ENCODE measurements at places on chromosomes 7 and 10.

DNA sequence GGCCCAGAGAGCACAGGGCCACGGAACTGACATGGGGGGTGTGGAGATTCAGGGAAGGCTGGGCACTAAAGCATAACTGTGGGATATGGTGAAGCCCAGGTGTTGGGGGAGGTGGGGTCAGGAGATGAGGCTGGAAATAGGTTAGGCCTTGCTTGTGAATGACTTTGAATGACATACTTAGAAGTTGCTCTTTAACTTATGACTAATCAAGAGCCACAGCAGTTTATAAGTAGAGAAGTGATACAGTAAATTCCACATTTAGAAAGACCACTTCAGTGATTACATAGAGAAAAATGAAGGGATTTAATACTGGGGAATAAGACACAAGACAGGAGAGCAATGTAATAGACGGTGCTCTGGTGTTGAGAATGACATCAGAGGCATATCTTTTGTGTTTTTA lies 120.8 kb upstream of the SEC61G start:
- no peak for DNase-seq

DNA sequence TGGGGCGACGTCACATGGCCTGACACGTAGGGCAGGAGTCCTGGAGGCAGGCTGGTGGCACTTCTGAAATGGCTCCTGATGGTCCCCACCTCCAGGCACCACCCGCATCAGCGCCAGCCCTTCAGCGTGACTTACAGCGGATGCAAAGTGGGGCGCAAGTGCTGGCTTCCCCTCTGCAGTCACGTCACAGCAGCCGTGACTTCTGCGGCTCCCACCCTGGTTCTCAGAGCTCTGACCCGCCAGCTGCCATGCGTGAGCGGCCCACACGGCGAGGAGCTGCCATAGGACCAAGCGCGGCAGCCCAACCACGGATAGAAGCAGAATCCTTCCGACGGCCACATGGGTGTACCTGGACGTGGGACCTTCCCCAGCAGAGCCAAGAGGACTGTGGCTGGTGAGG lies 159.0 kb downstream of the ELFN1 start:
- DNase-seq = peak; percentile 7

GRCh38 chr10:121404611-121405010 lies 193.6 kb downstream of the FGFR2 start:
- no peak for DNase-seq

DNA sequence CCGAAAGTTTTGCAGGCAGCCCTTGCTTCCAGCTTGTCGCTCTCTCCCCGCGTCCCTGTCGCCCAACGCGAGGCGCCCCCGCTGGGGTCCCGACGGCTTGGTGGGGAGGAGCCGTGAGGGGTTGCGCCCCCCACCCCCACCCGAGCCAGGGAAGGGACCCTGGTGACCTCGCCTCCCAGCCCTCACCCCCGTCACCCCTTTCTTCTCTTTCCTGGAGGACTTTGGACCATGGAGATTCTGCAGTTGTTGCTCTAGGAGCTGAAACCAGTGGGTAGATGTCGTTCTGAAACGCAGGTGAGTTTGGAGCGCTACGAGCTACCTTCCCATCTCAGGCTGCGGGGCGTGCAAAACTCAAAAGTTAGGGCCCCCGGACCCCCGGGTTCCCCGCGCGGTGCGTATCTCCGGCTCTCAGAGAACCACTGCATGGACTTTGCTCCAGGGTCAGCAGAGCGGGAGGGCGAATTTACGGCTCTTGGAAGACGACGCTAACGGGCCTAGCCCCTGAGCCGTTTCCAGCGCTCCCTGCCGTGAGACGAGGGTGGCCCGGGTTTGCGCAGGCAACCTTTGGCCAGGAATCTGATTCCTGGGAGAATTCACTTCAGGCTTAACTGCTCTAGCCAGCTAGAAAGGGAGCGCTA lies 684 bp upstream of the ATXN7L1 start:
- DNase-seq = no peak

- DNase-seq = no peak
Measured at GRCh38 chr7:144632724-144633123, 203.1 kb downstream of the TPK1 start.

DNA sequence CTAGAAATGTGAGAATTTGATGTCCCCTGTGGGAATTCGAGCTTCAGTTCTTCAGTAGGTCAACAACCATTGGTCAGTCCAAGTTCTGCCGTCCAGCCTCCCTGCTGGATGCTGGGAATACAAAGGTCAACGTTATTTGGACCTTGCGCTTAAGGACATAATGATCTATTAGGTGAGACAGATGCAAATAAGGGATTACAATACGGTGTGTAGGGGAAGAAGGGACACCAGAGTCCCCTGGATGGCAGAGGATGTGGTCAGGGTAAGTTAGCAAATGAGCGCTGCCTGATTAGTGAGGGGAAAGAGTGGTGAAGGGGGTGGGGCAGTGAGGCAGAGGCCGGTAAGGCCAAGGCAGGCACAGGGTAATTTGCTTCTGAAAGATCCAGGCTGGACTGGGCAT lies 16.2 kb downstream of the CCNY start:
- no peak for DNase-seq

GRCh38 chr7:30465046-30465810 lies 13.4 kb downstream of the NOD1 start:
- no peak for DNase-seq

GRCh38 chr7:9645756-9646155 lies 1212.3 kb downstream of the NXPH1 start:
- DNase-seq = no peak

- DNase-seq = no peak
Measured at GRCh38 chr7:55019691-55020465, 1.1 kb downstream of the EGFR start.

DNA sequence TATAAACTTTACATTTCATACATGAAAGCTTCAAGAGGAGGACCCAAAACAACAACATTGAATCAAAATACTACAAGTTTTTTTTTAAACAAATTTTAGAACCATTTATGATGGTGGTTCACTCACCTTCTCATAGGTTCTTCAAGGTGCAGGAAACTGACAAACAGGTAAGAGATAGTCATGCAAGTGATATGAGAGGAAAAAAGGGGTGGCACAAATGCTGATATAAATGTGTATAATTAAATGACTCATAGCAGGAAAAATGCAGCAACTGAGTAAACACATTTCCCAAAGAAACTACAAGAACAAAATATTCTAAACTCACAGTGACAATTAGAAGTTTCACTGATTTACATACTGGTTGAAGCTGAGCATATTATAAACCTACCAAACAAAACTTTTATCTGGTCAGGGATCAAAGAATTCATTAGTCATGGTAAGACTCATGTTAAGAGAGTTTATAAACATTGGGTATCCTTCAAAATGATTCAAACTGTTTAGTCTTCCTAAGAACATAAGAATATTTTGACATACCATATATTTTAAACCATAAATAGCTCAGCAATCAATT lies 14.1 kb downstream of the ZWINT start:
- no peak for DNase-seq

DNA sequence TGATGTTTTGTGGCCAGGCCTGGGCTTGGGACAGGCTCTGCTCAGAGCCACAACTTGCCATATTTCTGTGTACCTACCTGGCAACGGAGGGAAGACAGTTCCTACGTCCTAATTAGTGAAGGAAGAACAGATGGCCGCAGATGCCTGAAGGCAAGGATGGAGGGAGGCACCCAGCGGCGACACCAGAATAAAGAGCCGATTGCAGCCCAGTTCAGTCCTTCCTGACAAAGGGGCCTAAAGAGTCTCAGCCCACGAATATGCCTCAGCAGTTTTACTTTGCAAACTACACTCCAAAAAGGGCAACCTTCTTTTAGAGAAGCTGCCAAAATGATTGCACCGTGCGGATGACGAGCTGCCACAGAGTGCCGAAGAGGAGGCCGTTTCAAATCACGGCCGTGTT lies 585.8 kb downstream of the GLRX3 start:
- no peak for DNase-seq

- DNase-seq = no peak
Measured at GRCh38 chr7:138951953-138952352, 29.2 kb downstream of the KIAA1549 start.

DNA sequence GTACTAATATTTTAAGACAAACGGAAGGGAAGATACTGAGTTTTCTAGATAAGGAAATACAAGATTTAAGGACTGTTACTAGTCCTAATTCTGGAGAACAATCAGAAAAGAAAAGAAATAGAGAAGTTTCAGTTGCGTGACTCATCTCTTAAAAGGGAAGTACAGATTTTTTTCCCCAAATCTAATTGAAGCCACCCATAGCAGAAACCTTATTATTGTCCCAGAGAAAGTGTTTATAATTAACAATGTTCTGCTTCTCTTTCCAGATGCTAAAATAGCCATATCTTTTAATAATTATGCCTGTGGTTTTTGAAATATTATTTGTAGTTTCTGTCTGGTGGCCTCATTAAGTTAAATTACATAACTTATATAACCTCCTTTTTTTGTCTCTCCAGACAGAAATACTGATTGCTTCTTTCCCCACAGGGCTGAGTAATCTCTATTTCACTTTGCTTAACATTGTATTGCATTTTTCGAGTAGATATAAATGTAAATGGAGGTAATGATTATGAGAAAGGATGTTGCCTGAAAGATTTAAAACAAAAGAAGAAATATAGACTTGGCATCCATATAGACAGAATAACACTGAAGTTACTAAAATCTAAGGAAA lies 240.7 kb upstream of the MBL2 start:
- DNase-seq = no peak

- DNase-seq = no peak
Measured at GRCh38 chr10:49540056-49540797, 1.3 kb upstream of the ERCC6 start.

GRCh38 chr10:35379226-35380137 lies 43.2 kb downstream of the CCNY start:
- DNase-seq = no peak

DNA sequence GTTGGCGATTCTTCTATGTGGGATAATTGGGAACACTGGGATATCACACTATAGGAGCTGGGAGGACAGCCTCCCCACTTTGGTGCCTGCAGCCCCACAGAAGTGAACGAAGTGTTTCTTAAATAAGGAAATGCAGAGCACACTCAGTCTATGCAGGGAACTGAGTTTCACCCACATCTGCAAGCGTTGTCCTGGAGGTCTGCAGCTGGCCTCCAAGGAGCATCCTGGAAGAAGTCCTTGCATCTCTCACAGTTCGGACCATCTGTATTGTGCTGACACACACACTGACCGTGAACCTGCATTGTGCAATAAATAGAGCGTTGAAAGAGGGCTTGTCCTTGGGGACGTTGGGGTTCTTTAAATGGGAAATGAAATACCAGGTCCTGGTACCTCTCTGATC lies 25.8 kb downstream of the LAMB4 start:
- DNase-seq = no peak

- DNase-seq = no peak
Measured at GRCh38 chr10:71471957-71472365, 75.2 kb downstream of the CDH23 start.

DNA sequence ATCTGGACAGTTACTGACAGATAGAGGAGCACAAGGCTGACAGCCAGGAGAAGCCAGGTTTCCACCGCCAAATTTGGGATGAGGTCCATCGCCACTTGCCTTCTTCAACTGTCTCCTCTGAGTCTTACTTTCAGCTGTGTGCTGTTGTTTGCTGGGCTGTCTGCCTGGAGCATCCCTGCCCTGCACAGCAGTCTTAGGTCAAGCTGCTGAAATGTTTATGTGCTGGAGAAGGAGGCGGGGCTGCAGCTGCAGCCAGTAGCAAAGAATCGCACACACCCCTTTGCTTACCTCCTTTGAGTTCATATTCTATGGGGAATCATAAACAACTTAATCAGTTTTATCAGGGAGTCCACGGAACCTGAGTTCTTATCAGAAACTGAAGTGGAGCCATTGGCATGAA lies 20.1 kb upstream of the CYP3A5 start:
- no peak for DNase-seq

GRCh38 chr10:50982989-50983388 lies 91.3 kb upstream of the PRKG1 start:
- no peak for DNase-seq

DNA sequence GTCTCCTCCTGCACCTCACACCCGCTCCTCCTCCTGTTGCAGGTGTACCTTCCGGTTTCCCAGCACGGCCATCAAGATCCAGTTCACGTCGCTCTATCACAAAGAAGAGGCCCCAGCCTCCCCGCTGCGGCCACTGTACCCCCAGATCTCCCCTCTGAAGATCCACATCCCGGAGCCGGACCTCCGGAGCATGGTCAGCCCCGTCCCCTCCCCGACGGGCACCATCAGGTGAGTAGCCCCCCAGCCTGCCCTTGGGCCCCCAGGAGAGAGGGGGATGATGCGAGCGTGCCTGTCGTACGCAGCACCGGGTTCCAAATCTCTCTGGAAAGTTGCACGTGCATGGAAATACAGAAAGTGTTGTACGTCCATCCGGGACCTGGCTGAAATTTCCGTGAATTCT lies 34.6 kb upstream of the AP5Z1 start:
- no peak for DNase-seq

GRCh38 chr10:105594296-105594695 lies 953.2 kb downstream of the SORCS3 start:
- no peak for DNase-seq

DNA sequence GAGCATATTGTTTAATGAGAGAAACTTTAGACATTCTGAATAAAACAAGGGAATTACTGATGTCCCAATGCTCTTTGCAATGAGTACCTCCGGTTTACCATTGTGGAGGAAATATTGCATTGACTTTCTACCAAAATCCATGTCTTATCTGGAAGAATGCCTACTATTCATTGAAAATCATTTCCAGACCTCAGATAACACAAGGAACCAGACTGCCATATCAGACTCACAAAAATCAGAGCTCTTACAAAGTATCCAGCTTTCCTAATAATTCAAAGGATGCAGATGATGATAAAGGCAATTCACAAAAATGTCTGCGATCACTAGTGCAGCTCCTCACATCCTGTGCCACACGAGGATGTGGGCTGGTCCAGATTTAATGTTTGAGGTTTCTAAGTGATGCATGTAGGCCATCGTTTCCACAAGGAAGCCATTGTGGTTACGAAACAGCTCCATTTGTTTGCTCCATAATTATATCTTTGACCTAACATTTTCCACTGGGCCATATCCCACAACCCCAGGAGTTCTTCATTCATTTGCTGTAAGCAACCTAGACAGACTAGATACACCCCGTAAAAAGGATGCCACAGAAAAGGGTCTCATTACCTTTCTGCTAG lies 831.1 kb upstream of the C7orf33 start:
- DNase-seq = no peak

GRCh38 chr10:86744067-86744725 lies 12.2 kb upstream of the BMPR1A start:
- no peak for DNase-seq

DNA sequence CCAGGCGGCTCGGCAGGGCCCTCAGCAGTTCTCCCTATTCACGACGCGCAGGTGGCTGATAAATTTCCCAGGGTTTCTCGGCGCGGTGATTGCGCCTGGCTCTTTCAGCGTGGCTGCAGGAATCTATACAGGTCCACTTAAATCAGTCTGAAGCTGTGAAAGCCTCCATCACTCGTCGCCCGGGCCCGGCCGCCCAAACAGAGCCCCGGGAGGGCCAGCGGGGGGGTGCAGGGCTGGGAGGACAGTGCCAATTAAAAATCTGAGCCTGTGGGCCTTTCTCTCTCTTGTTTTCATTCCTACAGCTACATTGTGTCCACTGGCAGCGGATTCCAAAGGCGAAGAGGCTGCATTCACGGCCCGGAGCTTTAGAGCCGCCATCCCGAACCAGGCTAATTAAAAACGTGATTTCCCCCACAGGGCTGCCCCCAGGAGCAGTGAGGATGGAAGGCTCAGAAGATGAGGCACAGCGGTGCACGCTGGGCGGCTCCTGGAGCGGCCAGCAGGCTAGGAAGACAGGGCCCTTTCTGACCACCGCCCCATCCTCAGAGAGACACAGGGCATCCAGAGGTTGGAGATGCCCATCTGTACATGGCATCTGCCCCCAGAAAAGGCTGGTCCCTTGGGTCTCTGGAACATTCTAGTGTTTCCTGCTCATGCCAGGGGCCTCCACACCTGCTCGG lies 100.7 kb downstream of the FAM53B start:
- DNase-seq = no peak

- no peak for DNase-seq
Measured at GRCh38 chr10:49486738-49487137, 52.2 kb downstream of the ERCC6 start.
